ENCODE measurements at places on chromosomes 2 and 18. TPM values are rescaled to one million over a fixed set of nuclear protein-coding genes. Genes with fewer than 3 reads are reported as not detected.

DNA sequence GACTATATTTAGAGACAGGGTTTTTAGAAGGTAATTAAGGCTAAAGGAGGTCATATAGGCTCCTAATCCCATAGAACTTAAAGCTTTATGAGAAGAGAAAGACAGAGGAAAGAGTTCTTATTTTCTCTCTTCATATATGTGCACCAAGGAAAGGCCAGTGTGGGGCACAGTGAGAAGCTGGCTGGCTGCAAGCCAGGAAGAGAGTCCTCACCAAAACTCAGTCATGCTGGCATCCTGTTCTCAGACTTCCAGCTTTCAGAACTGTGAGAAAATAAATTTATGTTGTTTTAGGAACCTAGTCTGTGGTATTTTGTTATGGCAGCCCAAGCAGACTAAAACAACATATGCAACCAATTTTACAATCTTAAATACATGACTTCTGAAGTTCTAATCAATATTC is 31.5 kb upstream of the ATIC start:
- H3K27ac ChIP-seq = no peak overlapping the region
- H3K36me3 ChIP-seq = no peaks in the 10 kb centered on the region
- no peaks in the 10 kb centered on the region for H3K27me3 ChIP-seq
- H3K4me1 ChIP-seq = no peaks in the 10 kb centered on the region
- no peak overlapping the region for H3K4me3 ChIP-seq
- DNase-seq = no peak

- no peak overlapping the region for H3K4me3 ChIP-seq
- DNase-seq = no peak
- H3K4me1 ChIP-seq = peaks cover 8% of the 10 kb centered on the region
- H3K27ac ChIP-seq = no peak overlapping the region
- no peaks in the 10 kb centered on the region for H3K36me3 ChIP-seq
- peaks cover 2% of the 10 kb centered on the region for H3K27me3 ChIP-seq
These were observed 342.4 kb upstream of the ETAA1 start for GRCh38 chr2:67054728-67055127.

PLB1 gene
- not detected for total RNA-seq

GRCh38 chr18:38751898-38752297 is 1186.3 kb upstream of the CELF4 start:
- H3K27ac ChIP-seq = no peak overlapping the region
- H3K27me3 ChIP-seq = no peaks in the 10 kb centered on the region
- no peaks in the 10 kb centered on the region for H3K36me3 ChIP-seq
- peaks cover 5% of the 10 kb centered on the region for H3K4me1 ChIP-seq
- DNase-seq = no peak
